ENCODE measurements at places on chromosomes 4 and X.

DNA sequence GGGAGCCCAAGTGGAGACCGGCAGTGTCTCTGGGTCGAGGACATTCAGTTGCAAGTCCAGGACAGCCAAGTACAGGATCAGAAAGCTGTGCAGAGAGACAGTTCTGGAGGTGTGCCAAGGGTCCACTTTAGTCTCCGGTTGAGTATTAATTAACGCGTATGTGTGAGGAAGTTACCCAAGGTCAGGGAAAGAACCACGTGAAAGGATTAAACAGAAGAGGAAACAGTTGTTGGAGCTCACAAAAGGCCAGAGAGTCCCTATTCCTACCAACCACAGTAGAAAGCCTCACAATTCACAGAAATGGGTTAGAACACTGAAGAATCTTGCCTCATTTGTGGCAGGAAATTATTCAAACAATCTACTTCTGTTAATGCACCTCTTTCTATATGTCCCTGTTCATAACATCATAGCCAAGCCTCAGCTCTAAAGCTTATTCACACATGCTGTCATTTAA, 17.9 kb upstream of the NSUN7 start:
- DNase-seq, result peak; percentile 67

DNA sequence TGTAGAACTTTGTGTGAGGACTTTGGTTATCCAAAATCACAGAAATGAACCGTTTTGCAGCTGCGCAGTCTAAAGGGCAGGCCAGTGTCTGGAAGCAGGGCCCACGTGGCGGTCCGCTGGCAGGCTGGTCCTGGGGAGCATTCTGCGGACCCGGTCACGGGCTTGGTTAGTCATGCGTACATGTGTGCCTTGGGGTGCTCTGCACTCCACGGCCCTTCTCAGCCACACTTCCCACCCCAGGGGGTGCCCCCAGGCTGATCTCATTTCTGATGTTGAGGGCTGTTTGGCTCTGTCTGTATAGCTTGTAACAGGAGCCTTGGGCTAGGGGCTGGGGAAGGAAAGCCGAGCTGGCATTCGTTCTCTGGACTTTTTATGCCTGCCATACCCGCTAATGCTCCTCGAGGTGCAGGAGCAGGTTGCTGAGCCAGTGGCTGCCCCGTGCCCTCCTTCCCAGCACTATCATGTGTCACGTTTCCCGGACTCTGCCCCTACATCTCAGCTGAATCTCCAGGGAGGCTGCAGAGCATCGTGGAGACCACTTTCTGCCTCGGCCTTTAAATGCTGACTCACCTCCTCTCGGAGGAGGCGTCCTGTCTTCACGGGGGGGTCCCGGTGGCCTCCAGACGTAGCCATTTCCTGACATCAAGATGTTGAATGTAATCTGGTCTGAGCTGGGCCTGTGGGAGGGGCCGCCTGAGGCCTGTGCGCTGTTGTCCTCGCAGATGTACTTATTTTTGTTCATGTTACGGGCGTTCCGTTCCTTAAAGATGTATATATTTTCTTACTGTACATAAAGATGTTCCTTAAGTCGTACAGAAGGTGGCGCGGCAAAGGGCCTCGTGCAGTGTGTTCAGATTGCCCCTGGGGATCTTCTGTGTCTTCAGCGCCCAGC, 11.4 kb upstream of the TADA2B start:
- DNase-seq, result no peak

GRCh38 chr4:140854168-140854567, 98.0 kb upstream of the TBC1D9 start:
- no peak for DNase-seq

DNA sequence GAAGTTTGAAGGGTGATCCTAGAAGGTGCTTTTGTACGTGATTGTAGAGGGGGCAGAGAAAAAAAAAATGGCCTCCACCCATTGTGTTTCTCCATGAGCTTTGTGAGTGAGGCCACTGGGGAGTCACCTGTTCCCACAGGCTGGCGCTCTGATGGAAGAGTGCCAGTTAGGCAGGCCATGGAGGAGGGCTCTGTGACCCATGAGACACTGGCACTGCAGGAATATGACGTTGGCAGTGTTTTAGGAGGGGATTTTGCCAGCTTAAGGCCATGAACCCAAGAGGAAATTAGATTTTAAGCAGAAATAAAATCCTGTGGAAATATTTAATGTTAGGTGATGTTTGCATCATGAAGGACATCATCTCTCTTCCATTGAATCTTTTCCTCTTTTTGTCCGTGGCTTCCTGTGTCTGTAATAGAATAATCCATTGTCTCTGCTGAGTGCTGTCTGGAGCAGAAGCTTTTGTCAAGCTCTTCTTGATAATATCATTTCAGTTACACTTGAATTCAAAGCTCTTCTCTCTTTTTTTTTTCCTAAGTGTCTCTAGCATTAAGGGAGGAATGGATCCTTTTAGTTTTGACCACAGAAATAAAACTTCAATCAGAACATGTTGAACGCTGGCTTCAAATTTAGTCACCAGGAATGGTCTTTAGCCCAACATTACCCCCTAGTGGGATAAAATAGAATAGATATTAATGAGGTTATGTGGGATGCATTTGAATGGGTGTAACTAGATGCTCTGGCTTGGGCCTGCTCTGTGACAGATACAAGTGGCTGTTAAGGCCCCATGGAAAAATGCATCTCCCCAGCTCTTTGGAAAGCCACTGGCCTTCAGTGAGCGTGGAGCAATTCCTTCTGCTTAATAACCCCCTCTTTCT, 41.0 kb upstream of the UCP1 start:
- no peak for DNase-seq

GRCh38 chr4:100417565-100417964, 100.3 kb downstream of the EMCN start:
- no peak for DNase-seq

DNA sequence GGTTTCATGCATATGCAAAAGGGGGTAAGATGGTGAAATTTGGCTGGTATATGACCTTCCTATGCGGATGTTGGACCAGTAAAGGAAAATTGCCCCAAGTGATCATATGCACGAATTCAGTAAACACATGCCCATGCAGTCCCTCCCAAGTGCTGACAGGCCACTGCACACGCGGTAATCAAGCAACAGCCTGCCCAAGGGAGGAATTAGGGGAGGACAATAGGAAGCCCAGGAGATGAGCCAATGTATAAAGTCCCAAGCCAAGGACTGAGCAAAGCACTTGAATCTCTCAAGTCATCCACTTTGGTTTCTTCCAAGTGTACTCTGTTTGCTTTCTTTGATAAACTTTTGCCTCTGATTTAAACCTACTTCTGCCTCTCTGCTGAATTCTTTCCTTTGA, 21.1 kb downstream of the MAGEB16 start:
- DNase-seq, result no peak

Data from testis (tissue), 5 donors.